Caudate nucleus (tissue), 63 donors: ENCODE measurements at places on chromosomes 11 and 22.

- DNase-seq = no peak
Measured at GRCh38 chr11:59960502-59961381, 3.1 kb upstream of the OOSP4A start.

- no peak for DNase-seq
Measured at GRCh38 chr11:114057147-114057546, 2.4 kb upstream of the ZBTB16 start.

- no peak for DNase-seq
Measured at GRCh38 chr22:19641983-19642451, 72.3 kb upstream of the SEPTIN5 start.

DNA sequence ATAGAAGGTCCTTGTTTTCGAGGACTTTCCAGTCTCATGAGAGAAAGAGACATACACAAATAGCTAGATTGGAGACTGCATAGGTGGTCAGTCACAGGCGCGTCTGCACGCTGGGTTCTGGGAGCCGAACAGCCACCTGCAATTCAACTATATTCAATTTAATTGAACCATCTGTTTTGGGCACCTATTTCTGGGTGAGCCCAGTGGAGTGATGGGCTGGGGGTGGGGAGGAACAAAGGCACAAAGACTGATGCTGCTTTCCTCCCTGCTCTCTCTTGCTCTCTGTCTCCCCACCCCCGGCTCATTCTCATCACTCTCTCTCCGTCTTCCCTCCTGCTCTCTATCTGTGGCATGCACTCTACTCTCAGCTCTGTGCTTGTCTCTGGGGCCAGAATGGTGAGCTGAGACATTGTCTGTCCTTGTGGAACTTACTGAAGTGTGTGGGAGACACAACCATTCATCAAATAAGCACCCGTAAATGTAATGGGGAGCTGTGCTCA lies 48.1 kb upstream of the B3GAT1 start:
- no peak for DNase-seq
